ENCODE measurements at places on chromosomes 6 and 20.

- peak; percentile 83 for DNase-seq
Observed at GRCh38 chr20:53926428-53927028, 143.9 kb downstream of the BCAS1 start.

DNA sequence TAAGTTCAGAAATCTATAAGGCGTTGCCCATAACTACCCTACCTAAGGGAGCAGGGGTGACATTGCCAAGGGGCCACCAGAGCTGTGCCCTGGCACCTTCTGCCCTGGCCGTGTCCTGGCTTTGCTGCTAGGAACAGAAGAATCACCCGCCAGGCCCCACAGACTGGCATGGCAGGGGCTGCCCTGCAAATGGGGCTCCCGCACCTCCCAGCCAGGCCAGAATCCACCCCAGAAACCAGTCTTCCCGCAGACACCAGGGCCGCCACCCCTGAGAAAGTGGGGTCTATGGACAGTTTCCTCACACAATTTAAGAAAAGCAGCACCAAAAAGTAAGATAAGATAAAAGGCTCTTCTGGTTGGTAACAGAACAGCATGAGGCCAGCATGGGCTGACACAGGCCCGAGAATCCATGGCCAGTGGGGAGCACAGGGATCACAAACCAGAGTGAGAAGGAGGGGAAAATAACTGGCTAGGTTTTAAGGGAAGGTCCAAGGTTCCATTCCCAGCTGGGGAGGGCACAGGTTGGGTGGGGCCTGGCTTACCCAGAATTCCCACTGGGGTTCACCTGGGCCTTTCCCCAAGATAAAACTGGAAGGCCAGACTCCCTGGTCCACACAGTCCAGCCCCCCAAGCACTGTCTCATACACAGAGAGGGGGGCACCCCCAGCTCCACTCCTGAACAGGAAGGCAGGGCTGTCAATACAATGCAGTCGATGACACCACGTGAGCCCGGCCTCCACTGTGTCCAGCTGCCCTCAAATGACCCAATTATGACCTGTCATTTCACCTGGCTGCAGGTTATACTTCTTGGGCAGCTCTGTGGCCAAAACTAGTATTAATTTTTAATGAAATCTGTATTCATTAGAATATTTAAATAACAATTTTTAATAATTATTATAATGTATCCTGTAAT is 59.4 kb downstream of the PYGB start:
- DNase-seq: no peak

- DNase-seq: peak; percentile 51
Observed at GRCh38 chr6:122207794-122208193, 191.7 kb upstream of the HSF2 start.

GRCh38 chr6:6823030-6823429 is 234.5 kb downstream of the LY86 start:
- DNase-seq: no peak
